IPS DF 6.9 (cell line): ENCODE measurements at places on chromosomes 16 and 17.

DNA sequence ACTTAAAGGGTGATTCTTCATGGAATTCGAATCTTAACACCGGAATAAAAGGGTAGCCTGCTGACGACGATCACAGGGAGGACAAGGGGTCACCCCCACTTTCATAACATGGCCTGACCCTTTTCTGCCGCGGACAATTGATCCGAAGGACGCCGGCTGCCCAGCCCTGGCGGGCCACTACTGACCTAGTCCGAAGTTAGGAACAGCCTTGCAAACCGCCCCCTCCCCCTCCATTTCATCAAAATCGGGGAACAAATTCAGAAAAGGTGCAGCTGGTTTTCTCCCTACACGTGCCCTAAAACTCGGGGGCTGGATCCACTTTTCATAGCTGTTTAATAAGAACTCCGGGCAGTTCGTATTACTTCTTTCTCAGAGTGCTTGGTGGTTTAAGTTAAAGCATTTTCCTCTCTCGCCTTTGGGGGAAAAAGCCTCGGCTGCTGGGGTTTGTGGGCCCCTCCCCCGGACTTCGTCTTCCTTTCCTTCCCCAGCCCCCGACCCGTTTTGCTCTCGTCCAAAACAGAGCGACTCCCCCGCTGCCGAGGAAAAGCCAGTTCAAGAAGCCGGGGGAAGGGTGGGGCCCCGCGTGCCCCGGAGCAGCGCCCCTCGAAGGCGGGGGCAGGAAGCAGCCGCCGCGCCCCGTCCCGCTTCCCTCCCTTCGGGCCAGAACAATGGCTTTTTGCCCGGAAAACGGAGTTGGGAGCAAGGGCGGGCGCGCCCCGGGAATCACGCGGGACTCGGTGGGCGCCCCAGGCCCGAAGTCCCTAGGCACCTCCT, 641 bp upstream of the CBX2 start:
- no peak for DNase-seq

DNA sequence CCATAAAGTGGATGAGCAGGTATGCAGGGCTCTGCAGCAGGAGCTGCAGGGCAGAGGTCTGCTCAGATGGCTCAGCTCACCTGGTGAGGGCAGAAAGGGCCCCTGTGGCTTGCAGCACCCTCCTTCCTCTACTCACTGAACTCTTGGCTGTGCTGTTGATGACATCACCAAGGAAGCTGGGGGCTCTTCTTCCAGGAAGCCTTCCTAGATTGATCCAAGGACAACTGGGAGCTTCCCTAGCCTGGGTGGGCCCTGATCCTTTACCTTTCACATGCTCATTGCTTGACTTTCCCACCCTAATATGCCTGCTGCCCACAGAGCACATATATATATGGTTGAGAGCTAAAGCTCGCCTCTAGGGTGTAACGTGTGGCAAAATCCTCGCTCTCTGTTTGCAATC, 2.5 kb downstream of the KIF19 start:
- no peak for DNase-seq

DNA sequence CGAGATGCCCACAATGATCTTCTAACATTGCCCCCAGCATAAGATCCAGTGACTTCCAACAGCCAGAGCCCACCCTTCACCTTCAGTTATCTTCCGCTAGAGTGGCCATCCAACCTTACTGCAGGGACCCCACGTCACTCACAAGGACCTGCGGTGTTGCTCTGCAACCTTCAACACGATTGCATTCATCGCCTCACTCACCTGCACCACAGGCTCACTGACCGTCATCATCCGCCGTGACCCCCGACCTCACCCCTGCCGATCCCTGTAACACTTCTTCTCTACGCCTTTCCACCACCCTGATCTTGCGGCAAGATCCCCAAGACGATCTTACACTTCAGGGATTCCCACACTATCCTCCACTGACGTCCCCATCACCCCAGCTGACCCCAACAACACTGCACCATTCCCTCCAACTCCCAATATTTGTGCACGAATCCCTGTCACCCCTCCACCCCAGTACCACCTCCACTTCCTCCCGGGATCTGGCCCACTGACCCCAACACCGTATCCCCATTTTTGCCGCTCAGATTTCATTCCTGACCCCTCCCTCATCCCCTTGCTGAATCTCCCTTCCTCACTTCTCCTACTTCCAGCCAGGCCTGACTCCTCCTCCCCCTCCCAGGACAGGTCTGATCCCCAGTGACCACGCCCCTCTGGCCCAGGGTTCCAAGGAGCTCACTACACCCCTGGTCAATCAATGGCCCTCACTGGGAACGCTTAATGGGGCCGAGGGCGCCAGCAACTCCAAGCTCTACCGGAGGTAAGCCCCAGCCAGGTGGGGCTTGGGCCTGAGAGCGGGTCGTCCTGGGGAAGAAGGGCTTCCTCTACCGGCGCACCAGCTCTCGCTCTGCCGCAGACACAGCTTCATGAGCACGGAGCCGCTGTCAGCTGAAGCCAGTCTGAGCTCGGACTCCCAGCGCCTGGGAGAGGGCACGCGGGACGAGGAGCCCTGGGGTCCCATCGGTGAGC, 7.6 kb downstream of the RUNDC3A start:
- DNase-seq = no peak

GRCh38 chr16:30748634-30749445, 615 bp downstream of the PHKG2 start:
- DNase-seq = no peak

GRCh38 chr17:14746822-14747602, 446.1 kb downstream of the HS3ST3B1 start:
- no peak for DNase-seq

DNA sequence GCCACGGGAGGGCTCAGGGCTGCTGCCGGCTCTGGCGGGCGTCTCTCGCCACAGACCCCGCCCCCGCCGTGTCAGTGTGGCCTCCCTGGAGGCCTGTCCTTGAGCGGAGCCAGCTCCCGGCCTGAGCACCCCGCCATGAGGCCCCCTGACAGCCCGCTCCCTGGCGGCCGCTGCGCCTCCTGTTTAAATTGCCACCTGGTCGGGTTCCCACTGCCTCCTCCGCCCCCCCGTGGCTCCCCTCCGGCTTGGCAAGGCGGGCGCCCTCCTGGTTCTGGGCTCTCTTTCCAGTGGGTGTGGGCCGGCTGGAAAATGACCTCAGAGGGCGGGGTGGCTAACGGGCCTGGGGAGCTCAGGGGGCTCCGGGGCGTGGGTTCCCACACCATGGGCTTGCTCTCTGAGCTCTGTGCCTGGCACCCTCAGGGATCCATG, 42.1 kb upstream of the SSTR5 start:
- no peak for DNase-seq

DNA sequence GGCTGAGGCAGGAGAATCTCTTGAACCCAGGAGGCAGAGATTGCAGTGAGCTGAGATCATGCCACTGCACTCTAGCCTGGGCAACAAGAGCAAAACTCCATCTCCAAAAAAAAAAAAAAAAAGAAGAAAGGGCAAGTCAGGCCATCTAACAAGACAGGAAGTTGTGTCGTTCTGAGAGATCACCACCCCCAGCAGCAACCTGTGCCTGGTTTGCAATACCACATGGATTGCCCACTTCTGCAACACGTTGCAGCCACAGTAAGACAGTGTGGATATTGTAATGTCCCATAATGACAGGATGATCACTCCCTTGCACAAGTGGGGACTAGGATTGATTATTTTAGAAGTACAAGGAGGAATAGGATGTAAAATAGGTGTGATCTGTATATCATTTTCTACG, 3.4 kb upstream of the KRTAP2-4 start:
- no peak for DNase-seq

DNA sequence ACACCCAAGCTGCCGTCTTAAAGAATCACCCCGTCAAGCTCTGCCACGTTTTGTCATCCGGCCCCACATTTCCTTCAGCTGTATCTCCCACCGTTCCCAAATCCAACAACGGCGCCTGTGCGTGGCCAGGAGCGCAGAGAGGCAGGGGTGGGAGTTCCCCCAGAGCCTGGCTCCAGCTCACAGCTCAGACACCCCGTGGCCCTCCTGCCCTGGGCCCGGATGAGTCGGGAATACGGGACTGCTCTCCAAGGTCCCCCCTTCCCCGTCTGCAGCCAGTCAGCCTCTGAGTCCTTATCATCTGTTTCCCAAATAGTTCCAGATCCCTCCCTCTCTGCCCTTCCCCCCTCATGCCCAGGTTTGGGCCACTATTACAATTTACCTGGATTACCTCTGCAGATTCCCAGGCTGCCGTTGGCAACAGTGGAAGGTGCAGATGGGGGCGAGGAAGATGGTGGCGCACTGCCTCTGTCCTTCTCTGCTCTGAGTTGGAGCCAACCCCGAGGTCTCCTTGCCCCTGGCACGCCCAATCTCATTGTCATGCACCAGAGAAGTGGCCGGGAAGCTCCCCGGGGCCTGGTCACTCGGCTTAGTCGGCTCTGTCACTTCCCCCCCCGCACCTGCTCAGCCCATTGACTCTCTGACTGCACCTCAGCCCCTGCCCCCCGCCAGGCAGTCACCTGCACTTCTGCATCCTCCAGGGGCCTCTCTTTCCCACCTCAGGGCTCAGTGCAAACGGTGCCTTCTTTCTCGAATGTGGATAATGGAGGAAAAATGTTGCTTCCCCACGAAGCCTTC, 18.3 kb upstream of the RPTOR start:
- DNase-seq = no peak
